ENCODE measurements at places on chromosomes 6 and 20.

- DNase-seq: no peak
Measured at GRCh38 chr6:13611715-13612114, 3.4 kb upstream of the NOL7 start.

GRCh38 chr6:34928220-34928619, 39.2 kb downstream of the ANKS1A start:
- DNase-seq: no peak

GRCh38 chr6:162173466-162173865, 554.1 kb downstream of the PRKN start:
- DNase-seq: no peak

DNA sequence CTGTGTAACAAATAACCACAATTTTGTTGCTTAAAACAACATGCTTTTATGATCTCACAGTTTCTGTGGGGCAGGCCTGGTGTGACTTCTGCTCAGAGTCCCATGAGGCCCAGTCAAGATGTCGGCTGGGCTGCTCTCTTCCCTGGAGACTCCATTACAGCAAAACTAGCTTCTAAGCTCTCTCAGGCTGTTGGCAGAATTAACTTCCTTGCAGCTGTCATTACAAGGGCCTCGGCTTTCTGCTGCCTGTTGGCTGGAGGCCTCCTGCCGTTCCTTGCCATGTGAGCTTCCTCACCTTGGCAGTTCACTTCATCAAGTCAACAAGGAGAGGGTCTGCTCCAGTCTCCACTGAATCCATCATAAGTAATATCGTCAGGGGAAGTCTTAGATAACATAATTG, 659.2 kb downstream of the PRKN start:
- DNase-seq: no peak

DNA sequence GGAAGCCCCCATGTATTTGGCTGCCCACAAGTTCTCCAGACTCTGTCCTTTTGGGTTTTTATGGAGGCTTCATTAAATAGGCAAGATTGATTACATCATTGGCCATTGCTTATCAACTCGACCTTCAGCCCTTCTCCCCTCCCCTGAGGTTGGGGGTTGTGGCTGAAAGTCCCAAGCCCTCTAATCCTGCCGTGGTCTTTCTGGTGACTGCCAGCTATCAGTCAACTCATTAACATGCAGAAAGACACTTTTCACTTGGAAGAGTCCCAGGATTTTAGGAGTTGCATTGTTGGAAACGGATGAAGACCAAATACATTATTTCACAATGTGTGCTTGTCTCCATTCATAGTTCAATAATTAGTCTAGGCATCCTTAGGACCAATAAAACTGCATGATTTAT, 9.5 kb downstream of the CDC5L start:
- DNase-seq: no peak

Measured in activated T-cell treated with anti-CD3 and anti-CD28 coated beads for 1 hour (primary cell).